Frontal cortex (tissue), 4 donors: ENCODE measurements at places on chromosomes 16 and 17. TPM values are rescaled to one million over a fixed set of nuclear protein-coding genes. Genes with fewer than 3 reads are reported as not detected.

- no peak for DNase-seq
Measured at GRCh38 chr17:19876529-19877161, 8.9 kb upstream of the ULK2 start.

- DNase-seq = no peak
Measured at GRCh38 chr17:12041312-12041711, 20.6 kb downstream of the MAP2K4 start.

- DNase-seq = no peak
Measured at GRCh38 chr16:1401758-1402154, 12.7 kb downstream of the UNKL start.

GRCh38 chr17:74342224-74342623 lies 16.2 kb downstream of the KIF19 start:
- DNase-seq = no peak

- DNase-seq = no peak
Measured at GRCh38 chr17:79581324-79581932, 29.4 kb downstream of the RBFOX3 start.

- DNase-seq = no peak
Measured at GRCh38 chr17:72236980-72237633, 116.3 kb downstream of the SOX9 start.

The NEUROD2 gene
- 44.8 TPM for total RNA-seq

The PLEKHH3 gene
- total RNA-seq = 2.0 TPM

The KRTAP2-1 gene
- total RNA-seq = not detected

The RTN4RL1 gene
- 20.4 TPM for total RNA-seq
